ENCODE measurements at places on chromosomes 4 and X.
A peak's percentile ranks its signal among the peaks of the same experiment; 100 is the strongest.

DNA sequence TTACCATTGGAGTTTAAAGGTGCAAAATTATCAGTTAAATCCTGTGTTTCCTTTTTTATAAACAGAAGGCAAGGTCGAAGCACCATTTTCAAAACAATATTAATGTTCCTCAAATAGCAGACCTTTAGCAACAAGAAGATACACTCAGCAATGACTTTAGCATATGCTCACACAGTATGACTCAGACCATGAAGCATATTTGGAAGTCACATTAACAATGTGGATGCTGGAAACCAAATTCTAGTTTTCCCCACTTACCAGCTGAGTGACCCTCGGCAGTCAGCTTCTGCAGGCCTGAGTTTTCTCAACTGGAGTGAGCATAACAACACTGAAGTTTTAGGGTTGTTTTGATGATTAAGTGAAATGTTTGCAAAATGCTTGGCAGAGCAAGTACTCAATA, 130.5 kb downstream of the ANK2 start:
- DNase-seq: no peak

DNA sequence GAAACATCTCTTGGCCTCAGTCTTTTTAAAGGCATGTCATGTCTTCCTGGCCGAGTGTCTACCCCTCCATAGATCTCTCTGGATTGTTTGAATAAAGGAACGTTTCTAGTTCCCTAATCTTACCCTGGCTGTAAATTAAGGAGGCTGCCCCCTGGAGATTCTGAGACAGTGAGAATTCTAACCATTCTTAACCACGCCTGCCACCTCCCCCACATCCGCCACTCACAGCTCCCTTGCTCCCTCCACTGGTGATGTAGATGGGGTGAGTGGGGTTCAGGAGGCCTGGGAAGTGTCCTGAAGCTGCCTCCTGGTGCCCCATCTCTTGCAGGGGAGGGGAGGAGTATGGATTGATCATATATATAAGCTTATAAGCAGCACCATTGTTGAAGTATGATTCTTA, 48.0 kb upstream of the TRIM2 start:
- DNase-seq: no peak

GRCh38 chrX:71254092-71254963, at the start of gene ZMYM3:
Gene ZMYM3 (minus strand): TSS chrX:71254140. CDS start chrX:71253255, 885 bp downstream.
- peak; percentile 60 for DNase-seq

GRCh38 chrX:54492340-54492739, 3.7 kb downstream of the FGD1 start:
- DNase-seq: no peak

DNA sequence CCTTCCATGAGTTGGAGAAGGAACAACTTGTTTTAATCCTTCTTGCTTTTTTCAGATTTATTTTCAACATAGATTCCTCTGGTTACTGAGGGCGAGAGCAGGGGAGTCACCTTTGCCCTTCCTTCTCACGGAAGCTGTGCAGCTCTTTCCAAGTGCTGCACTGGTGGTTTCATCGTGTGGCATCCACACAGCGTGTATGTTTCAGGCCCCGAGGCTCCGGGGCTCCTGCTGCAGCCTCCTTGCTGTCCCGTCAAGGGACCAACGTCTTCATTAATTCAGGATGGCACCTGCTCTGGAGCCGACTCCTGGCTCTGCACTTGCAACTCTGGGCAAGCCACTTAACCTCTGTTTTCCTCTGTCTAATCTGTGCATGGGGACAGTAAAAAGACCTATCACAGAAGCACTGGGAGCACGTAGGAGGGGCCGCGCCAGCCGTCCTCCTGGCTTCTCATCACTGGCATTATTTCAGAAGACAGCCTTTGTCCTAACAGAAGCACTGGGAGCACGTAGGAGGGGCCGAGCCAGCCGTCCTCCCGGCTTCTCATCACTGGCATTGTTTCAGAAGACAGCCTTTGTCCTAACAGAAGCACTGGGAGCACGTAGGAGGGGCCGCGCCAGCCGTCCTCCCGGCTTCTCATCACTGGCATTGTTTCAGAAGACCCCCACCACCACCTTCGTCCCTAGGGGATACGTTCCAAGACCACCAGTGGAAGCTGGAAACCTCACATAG, 117.8 kb upstream of the NKX1-1 start:
- no peak for DNase-seq

GRCh38 chr4:42344749-42345148, 52.5 kb upstream of the SHISA3 start:
- no peak for DNase-seq

GRCh38 chrX:22032084-22032483, at the start of gene PHEX:
Gene PHEX (plus strand): TSS chrX:22032325. CDS start chrX:22033006, 681 bp downstream.
- DNase-seq: no peak

DNA sequence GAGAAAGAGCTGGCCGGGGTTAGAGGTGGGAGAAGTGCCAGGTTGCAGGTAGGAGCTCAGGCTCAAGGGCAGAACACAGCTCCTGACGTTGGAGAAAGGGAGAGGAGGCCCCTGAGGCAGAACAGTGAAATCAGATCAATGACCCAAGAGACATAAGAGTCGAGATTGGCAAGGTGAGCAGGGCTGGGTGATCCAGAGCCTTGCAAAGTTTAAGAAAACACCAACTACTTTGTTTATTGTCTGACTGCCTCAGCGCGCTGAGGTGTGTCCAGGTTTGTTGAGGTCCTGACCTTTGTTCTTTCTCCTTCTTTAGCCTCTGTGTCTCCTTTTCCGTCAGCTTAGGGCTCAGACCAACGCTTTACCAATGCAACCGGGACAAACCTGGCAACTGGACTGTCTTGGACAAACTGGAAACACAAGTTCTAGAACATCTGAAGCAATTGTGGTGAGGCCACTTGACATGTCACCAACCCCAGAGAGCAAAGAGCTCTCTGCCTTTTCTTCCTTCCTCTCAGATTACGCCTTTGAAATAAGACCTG, 28.3 kb downstream of the CHRNA9 start:
- no peak for DNase-seq

GRCh38 chr4:175253184-175253902, 335.2 kb downstream of the ADAM29 start:
- no peak for DNase-seq

DNA sequence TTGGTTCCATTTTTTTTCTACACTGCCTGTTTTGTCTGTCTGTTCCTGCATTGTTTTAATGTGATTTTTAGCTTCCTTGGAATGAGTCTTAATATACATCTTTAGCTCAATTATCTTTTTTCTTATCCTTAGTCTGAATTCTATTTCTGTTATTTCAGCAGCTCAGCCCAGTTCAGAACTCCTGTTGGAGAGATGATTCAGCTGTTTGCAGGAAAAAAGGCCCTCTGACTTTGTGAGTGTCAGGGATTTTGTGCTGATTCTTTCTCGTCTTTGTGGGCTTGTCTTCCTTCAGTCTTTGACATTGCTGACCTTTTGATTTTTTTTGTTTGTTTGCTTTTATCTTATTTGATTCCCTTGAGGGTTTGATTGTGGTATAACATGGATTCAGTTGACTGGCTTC, 343.2 kb upstream of the TRAM1L1 start:
- DNase-seq: no peak
